Lower leg skin (tissue), 4 donors: ENCODE measurements at places on chromosomes 3 and 15.

GRCh38 chr3:58157700-58158099 lies 53.1 kb downstream of the DNASE1L3 start:
- no peak for DNase-seq

- DNase-seq, result peak; percentile 3
These were observed 110.2 kb downstream of the TPRA1 start for GRCh38 chr3:127480196-127480954.

DNA sequence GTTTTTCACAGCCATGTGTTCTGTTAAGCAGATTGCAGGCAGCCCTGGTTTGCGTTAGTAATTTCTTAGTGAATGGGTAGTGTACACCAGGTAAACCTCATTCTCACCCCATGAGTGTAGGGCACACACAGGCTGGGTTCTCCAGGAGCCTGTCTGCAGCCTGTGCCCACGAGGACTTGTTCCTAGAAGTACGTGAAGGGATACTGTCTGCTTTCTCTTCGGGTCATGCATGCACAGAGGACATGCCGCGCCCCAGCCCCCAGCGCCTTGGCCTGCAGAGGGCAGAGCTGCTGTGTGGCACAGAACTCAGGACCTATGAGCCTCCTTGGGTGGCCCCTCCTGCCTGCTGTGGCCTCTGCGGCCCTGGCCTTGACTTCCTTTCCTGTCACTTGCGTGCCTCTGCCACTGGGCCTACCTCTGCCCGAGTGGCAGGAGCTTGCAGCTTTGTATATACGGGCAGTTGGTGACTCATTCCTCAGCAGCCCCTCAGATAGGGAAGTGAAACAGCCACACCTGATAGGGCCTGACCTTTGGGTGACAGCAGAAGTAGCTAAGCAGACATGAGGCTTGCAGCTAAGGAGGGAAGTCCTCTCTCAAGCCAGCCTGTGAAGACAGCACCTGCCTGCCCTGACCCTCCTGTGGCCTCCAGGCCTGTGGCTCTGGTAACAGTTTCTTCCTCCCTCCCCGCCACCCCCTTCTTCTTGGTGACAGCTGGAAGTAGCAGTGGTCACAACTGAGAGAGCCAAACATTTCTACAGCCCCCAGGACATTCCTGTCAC lies 19.5 kb downstream of the PPCDC start:
- peak; percentile 94 for DNase-seq

DNA sequence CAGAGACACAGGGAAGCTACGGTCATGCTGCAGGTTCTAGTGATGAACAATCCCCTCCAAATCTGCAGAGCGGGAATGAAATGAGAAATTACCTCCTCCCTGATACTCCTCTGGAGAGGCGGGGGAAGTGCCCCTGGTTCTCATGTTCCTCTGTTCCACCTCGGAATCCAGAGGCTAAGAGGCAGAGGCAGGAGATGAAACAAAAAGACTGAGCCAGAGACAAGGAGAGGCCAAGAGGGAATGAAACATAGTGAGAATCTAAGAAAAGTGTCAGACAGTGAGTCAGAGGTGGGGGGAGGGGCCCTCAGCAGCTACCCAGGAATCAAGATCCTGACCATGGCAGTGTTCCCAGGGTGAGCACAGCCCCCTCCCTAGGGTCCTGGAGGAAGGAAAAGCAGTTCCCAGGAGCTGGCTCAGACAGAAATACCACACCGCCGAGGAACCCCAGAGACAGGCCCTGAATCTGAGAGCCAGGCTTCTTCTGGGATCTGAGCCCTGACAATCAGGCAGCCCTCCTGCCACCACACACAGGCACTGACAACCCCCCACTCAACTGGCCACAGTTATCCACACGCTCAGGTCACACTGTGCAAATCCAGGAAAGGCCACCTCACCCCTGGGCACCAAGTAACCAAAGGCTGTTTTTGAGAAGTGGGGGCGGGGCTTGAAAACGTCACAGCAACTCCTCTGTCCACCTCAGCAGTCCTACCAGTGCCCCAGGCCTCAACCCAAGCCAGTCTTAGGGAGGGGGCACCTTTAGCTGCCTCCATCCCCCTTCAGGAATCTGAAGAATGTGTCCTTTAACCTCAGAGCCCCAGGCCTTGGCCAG lies 2.4 kb downstream of the CSRNP1 start:
- DNase-seq, result peak; percentile 78

DNA sequence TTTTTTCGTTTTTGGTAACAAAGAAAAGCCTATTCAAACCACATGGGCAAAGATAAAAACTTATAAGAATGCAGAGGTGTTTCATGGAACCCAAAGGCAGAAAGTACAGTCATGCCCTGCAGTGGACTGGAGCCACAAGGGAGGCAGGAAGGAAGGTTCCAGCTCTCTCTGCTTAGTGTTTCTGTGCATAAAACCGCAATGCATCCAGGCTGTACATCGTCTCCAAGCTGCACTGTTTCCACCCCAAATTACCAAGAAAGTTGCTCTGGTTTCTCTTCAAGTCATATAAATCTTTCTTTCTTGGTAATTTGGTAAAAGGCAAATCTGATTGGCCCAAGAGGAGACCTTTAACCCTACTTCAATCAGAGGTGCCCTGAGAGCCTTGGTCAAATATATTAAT lies 15.8 kb downstream of the TRAT1 start:
- no peak for DNase-seq

DNA sequence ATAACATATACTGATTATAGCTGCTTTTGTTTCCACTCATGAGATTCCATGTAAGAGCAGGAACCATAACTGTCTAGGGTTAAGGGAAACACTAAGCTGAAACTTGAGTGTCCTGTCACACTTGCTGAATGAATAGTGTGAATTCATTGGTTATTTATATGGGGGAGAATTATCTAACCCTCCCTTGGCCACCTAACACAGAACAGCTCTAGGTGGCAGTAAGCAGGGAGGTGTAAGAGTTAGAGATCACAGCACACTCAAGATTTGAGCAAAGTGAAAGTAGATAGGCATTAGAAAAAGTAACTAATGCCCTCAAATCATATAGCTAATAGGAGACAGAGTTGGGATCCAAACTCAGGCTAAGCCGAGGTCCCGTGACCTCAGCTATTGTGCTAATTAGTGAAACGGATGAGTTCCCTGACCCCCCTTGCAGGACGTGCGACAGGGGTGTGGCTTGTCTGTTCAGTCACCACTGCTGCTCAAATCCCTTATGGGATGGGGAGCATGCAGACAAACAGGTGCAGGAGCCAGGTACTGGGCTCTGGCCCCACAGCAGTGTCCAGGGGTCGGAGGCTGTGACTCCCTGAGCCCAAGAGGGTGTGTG lies 27.7 kb upstream of the ANO10 start:
- no peak for DNase-seq

GRCh38 chr3:184222521-184222920 lies 6.9 kb upstream of the VWA5B2 start:
- DNase-seq, result no peak

- no peak for DNase-seq
These were observed 447.8 kb downstream of the MFSD1 start for GRCh38 chr3:159249472-159250174.

- DNase-seq, result no peak
These were observed 29.8 kb downstream of the KPNA1 start for GRCh38 chr3:122484985-122485384.

GRCh38 chr3:196843435-196844110 lies 24.1 kb upstream of the SENP5 start:
- DNase-seq, result peak; percentile 45

- no peak for DNase-seq
These were observed 30.4 kb upstream of the LRIG1 start for GRCh38 chr3:66531256-66531655.

DNA sequence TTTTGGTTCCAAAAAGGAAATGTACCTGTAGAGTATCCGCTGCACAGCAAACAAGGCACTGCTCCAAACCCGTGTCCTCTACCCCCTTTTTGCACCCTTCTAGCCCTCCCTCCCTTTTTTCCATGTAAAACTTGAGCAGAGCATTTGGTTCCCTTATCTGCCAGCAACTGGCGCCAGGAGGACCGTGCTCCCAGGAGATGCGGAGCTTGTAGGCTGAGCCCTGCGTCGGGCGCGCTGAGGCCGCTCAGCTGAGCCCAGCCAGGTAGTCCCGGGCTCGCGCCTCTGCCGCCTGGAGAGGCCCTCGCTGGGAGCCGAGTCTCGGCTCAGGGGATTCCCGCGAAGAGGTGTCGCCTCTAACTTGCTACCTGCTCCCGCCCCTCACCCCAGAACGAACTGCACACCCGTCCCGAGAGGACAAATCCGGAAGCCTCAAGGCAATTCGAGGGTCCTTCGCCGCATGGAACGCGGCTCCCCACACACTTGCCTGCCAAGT lies 575 bp downstream of the TRPM7 start:
- DNase-seq, result peak; percentile 39

GRCh38 chr15:85672332-85673084 lies 122.2 kb downstream of the KLHL25 start:
- DNase-seq, result no peak

DNA sequence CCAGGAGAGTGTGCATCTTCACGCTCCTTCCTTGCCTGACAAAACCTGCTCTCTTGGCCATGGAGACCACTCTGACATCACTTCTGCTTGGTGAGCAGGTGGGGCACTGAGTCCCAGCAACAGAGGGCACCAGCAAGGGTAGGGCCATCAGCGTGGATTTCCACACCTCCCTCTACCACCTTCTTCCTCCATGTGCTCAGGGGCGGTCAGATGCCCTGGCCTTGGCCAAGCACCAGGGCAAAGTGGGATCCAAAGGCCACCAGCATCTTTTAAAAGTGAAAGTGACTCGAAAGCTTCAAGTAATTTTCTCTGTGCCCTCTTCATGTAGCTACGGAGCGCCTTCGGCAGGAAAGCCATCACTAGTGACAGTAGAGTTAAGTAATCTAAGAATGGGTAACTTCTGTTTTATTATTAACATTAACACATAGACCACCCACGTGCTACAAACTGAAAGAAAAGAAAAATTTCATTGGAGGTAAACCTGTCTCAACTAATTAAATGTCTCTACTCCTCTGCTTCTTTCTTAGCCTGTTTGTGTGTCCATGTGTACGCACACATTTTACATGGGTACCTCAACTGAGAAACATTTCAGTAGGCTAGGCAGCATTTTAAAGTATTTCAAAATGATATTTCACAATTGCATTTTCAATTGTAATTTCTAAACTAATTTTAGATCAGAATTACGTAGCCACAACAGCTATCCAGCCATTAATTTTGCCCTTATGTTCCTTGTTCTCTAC lies 57.9 kb downstream of the CHSY1 start:
- DNase-seq, result no peak

DNA sequence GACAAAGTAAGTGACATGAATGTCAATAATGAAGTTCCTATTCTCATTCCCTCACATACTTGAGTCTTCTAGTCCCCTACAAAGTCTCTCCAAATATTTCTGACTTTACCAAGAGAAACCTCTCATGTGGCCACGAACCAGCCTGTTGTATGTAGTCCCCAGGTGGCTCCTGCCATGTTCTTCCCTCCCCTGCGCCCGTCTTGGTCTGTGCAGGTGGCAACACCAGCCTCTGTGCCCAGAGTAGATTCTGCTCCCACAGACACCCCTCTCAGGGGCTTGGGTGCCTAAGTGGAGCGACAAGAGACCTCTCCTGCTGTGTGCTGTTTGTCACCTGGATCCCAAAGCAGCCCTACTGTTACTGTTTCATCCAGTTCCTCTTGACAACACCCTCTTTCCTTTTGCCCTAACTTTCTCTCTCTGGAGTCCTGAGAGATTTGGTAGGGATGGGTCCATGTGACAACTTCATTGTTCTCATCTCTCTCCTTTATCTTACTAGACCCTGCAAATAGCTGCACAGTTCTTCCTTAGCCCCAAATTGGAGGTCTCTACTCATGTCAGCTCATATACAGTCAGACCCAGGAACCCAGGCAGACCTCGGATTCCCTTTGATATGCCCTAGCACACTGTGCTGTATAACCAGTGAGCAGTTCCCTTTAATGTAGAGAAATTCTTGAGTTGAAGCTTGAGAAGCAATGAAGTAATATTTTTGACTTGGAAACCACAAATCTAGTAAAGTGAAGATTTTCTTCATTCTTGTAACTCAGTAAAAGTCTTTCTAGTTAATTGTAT lies 56.9 kb downstream of the POLR2M start:
- DNase-seq, result peak; percentile 7

DNA sequence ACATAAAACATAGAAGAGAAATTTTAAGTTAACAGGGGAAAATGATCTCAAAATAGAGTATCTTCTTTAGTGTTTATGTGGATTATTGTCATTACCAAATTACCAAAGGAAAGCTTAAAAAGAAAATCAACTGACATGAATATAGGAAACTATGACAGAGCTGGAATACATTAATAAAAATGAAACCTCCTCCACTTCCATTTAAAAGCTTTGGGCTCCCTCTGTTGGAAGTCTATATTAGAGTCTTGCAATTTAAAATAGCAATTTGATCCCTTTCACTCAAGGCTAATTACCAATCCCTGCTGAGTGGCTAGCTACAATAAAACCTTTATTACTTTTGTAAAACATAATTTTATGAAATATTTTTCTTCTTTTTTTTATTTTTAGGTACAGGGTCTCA lies 61.4 kb upstream of the IMPG2 start:
- no peak for DNase-seq

- DNase-seq, result no peak
These were observed 175.4 kb upstream of the LINGO1 start for GRCh38 chr15:77808075-77808474.

DNA sequence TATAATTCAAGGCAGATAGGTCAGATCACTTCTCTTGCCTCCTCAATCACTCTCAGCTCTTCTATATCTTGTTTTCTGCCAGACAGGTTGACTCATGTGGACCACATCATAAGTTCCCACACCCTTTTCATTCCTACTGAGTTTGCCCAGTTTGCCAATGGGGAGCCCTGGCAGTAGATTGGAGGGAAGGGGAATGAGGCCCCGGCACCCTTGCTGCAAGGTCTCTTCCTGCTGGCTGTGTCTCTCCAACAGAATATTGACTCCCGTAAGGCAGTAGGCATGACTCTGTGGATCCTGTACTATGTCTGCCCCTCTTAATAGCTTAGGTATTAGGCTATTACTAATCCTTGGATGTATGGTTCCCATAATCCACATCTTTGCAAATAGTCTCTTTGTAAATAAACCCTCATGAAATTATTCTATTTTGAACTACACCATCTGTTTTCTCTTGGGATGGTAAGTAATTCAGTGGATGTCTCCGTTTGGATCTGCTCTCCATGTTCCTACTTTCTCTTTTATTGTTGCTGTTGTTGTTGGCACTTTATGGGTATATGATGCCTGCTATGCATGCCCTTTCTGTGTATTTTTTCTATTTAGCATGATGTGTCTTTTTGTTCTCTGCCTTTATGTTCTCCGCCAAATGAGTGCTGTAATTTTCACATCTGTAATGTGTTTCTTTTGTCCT lies 65.5 kb upstream of the DCBLD2 start:
- DNase-seq, result no peak
